Activated CD8-positive, alpha-beta memory T cell treated with anti-CD3 and anti-CD28 coated beads, Interleukin-2, amount 50 U/mL, for 48 hours (primary cell): ENCODE measurements at places on chromosomes 6 and 20.

- no peak for DNase-seq
Measured at GRCh38 chr6:47734831-47735481, 36.6 kb downstream of the ADGRF4 start.

- DNase-seq = peak; percentile 87
Measured at GRCh38 chr20:10434832-10435812, at the start of gene SLX4IP. Gene SLX4IP, plus strand, starts transcription at chr20:10435305. Its CDS starts 22,900 bp downstream, at chr20:10458205.

GRCh38 chr6:193773-194310 lies 98.4 kb upstream of the DUSP22 start:
- DNase-seq = peak; percentile 57

DNA sequence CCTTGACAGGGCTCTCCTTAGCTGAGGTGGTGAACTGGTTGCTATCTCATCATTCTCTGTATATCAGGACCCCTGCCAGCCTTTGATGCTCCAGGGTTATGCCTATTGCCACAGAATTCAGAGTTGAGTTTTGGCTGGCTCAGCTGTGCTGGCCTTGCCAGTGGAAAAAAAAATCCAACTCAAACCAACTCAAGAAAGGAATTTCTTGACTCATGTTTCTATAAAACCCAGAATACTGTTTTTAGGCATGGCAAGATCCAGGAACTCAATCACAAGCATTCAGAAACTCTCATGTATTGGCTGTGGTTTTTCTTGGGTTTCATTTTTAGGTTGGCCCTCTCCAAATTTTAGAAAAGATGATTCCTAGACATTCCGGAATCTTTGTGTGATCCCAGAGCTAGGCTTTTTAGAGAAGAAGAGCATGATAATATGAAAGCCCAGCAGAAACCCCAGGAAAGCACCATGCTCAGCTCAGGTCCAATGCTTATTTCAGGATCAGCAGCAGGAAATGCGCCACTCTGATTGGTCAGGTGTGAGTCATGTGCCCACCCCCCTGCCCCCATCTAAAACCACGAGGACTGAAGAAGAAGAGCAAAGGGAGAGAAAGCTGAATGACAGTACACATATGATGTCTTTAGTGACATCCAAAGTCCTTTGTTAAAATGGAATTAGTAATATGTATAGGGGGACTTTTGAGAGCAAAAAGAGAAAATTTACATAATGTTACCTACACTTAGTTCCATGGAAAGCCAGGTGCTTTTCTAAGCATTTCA lies 122.9 kb downstream of the RNF144B start:
- DNase-seq = no peak

GRCh38 chr6:71486461-71486860 lies 197.8 kb downstream of the OGFRL1 start:
- no peak for DNase-seq

DNA sequence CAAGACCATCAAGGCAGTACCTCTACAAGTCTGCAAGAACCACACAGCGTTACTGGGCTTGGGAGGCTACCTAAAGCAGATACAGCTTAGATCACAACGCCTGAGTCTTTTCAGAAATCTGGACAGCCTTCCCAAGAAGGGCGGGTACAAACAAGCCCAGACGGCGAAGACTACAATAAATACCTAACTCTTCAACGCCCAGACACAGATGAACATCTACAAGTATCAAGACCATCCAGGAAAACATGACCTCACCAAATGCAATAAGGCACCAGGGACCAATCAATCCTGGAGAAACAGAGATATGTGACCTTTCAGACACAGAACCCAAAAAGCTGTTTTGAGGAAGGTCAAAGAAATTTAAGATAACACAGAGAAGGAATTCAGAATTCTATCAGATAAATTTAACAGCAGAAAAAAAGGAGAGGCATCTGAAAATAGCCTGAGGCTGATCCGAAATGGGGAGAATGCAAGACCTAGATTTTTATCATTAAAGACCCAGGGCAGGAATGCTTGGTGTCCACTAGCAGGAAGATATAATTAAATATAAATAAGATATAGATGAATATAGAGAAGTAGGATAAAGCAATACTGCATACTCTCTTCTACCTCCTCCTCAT lies 131.7 kb upstream of the COL21A1 start:
- no peak for DNase-seq

GRCh38 chr6:56909115-56909907 lies 45.6 kb upstream of the BEND6 start:
- no peak for DNase-seq

DNA sequence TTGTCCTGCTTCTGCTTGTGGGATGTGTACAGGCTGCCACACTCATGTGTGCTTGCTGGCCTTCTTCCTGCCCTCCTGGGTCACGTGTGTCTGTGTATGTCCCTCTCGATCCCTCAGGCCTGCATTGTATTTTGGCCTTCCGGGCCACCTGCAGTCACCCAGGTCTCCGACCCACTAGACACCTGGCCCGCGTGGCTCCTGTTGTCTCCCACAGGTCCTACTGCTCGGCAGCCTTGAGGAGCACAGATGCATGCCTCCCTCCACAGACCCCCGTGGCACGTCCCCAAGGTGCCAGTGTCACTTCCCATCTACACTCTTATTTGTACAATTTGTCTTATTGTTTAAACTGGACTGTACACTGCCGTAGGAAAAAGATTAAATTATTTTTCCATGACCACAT lies 43.1 kb downstream of the FOXC1 start:
- DNase-seq = no peak

DNA sequence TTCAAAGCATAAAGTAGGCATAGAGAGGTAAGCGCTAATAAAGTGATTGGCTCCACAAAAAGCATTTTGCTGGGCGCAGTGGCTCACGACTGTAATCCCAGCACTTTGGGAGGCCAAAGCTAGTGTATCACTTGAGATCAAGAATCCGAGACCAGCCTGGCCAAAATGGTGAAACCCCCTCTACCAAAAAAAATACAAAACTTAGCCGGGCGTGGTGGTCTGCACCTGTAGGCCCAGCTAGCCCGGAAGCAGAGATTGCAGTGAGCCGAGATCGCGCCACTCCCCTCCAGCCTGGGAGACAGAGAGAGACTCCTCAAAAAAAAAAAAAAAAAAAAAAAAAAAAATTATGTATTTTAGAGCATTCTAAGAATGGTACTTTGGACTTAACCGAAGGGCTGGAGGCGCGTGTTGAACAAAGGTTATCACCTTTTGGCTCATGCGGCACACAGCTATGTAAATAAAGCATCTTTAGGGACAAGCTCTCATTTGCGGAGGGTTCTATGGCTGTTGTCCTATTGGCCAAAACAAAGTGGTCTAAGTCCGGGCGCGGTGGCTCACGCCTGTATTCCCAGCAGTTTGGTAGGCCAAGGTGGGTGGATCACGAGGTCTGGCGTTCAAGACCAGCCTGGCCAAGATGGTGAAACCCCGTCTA lies 17.4 kb downstream of the HFE start:
- peak; percentile 63 for DNase-seq

DNA sequence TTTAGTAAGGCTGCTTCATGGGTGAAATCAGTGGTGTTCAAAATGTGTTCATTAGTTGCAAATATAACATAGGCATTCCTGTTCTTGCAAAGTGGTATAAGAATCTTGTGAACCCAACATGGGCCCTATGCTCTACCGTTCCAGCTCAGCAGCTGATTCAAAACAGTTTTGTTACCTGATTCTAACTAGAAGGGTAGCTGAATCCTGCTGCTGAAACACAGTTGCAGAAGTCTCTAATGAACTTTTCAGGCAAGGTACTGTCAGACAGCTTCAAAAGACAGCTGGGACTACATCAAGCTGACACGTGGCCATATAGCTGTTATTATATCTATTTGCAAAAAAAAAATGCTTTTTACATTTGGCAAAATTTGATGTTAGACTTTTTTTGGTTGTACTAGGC lies 22.7 kb downstream of the THEMIS start:
- no peak for DNase-seq

- no peak for DNase-seq
Measured at GRCh38 chr6:163729127-163729872, 314.8 kb downstream of the QKI start.

DNA sequence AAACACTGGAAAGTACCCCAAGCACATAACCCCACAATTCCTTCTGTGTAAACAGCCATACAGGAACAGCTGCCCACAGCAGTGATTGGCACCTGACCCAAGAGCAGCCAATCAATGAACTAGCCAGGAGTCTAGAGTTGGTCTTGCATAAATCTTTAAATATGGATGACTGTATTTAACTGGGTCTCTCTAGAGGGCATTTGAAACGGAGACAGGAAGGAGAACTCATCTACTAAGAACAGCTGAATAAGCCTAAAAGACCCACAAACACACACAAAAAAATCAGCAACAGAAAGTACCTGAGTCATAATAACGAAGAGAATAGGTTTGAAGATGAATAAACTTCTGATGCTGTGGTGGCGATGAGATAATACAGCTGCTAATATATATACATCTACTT lies 49.0 kb upstream of the ASF1A start:
- DNase-seq = no peak

DNA sequence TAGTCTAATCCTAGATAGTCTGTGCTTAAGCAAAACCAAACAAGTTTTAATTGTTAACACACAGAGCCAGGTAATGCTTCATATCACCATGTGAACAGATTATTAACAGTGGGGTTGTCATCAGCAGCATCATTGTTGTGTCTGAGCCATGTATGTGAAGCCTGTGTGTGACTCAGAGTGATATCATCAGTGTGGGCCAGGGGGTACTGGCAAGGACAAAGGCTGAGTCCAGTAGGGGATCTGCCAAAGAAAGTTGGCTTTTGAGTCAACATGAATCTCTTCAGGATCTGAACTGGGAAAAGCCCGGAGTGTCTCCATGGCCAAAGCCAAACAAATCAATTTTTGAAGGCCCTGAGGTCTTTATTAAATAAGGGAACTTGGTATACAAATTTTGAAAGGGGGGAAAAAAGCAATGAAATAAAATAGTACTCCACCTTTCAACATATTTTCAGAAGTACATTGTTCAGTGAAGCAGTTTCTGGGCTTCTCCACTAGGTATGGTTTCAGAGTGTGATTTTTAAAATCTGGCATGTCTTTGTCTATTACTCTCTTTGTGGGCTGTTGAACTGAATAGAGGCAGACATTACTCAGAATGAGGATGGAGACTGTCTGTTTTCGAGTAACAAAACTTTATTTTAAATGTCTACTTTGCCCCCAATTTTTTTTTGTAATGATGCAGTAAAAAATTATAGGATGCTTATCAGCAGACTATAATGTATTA lies 444.2 kb upstream of the JAG1 start:
- no peak for DNase-seq

GRCh38 chr6:35441205-35441604 lies 10.9 kb upstream of the FANCE start:
- DNase-seq = no peak

DNA sequence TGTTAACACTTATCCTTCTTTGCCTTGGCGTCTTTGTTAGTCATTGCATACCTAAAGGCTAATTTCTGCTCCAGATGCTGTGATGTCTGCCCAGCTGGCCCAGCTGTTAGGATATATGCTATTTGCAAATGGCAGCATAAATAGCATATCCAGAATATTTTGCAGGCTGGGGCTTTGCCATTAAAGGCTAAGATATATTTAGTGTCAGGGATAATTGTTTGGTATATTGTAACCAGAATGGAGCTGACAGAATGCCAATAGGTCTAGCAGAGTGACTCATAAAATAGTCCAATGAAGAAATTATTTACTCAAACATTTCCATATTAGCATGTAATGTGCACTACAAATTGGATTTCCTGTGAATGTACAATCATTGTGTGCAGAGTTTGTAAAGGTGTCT lies 584.1 kb upstream of the FLRT3 start:
- no peak for DNase-seq

- no peak for DNase-seq
Measured at GRCh38 chr20:38888059-38888831, 38.0 kb upstream of the FAM83D start.

DNA sequence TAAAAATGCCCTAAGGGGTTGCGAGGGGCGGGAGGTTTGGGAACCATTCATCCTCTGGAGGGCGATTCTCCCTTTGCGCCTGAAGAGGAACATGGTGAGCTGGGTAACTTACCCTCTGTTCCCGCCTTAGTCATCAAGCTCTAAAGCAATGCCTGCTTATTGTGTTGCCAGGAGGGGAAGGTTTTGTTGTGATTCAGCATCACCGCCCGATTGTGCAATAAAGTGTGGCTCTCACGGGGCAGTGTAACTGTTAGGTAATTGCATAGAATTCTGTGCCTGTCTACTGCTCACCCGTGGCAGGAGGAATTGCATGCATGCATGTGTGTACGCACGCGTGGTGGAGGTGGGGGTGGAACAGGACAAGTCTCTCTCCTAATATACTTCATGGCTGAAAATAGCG lies 95.5 kb upstream of the AGPAT4 start:
- no peak for DNase-seq

DNA sequence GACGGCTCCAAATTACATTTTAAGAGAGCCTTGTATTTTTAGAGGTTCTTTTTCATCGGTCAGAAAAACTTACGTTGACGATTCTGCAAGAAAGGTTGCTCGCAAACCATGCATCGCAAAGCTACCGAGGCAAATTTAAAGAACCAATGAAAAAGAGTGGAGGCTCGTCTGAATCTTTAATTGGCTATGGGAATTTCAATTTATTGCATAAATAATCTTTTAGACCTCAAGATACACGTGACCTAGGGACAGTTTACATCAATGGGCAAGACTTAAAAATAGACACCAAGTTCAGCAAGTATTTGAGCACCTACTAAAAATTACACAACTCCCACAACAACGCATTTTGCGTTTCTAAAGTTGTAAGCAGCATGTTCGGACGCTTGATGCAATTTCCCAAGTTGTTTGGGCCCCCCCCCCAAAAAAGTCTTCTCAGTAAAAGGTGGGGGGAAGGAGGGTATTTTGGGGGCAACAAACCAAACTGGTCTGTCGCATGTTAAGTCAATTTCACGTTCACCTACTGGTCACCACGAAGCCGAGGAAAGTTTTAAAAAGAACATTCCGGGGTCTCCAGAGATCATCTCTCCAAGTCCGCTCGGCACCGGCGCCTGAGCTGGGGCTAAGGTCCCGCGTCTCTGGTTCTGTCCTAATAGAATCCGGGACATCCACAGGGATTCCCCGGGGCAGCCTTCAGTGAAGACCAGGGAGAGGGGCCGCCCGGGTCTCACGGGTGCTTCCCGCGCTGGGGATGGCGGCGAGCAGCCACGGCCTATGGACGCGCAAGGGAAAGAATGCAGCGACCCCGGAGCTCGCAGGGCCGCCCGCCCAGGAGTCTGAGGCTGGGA lies 851 bp downstream of the SNX5 start:
- peak; percentile 79 for DNase-seq

DNA sequence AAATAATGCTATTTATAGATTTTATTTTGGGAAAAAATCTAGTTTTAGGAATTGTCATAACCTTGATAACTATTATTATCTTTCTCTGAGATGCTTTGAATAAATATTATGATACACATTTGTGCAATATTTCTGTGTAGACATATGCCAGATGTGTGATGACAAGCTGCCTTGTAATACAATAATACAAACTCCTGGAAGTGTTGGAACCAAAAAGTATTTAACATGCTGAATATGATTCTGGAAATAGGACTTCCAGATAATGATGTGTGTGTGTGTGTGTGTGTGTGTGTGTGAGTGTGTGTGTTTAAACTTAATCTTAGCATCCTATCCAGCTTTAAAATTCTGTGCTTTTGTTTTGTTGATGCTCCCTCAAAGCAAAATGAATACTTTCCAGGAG lies 233.6 kb downstream of the ADGRB3 start:
- DNase-seq = no peak

- no peak for DNase-seq
Measured at GRCh38 chr6:128757961-128758360, 125.0 kb upstream of the LAMA2 start.

- peak; percentile 94 for DNase-seq
Measured at GRCh38 chr20:57390604-57391438, at the start of gene RBM38. Gene RBM38, plus strand, starts transcription at chr20:57391396. Its CDS starts 186 bp downstream, at chr20:57391582.
